ENCODE measurements at places on chromosomes 7 and 10. TPM values are rescaled to one million over a fixed set of nuclear protein-coding genes. Genes with fewer than 3 reads are reported as not detected.

Gene GPRIN2
- not detected for total RNA-seq

Gene CYP2C19
- total RNA-seq, result not detected

Gene RNF32
- 0.14 TPM for total RNA-seq

Gene SEMA3A
- total RNA-seq, result 18.4 TPM

Gene HABP2
- not detected for total RNA-seq

Gene FGFBP3
- total RNA-seq, result 0.29 TPM

Gene NOS3
- 4.6 TPM for total RNA-seq

Gene THNSL1
- total RNA-seq, result 1.9 TPM

Gene MYO1G
- total RNA-seq, result 0.14 TPM

Gene ARHGEF35
- total RNA-seq, result 1.1 TPM

Gene RELN
- 0.14 TPM for total RNA-seq

Gene HOXA13
- total RNA-seq, result 6.8 TPM

Gene ATG9B
- total RNA-seq, result not detected

Gene NRG3
- total RNA-seq, result under 0.01 TPM

Gene FAM25G
- not detected for total RNA-seq

Gene CCDC3
- under 0.01 TPM for total RNA-seq

Gene SFRP5
- total RNA-seq, result not detected

Gene MAGI2
- total RNA-seq, result 30.6 TPM

Gene NKX1-2
- total RNA-seq, result not detected

Gene MYL10
- total RNA-seq, result not detected

Gene GRID1
- total RNA-seq, result 0.29 TPM

Gene ZNF92
- 10.0 TPM for total RNA-seq

Gene SUN3
- total RNA-seq, result not detected

Gene ZNF467
- 0.72 TPM for total RNA-seq

Gene SPDYE9
- not detected for total RNA-seq

Gene ALOX5
- total RNA-seq, result not detected

Gene STEAP1
- 56.8 TPM for total RNA-seq

Gene ADIRF
- total RNA-seq, result 1.0 TPM

Gene SPDYE6
- total RNA-seq, result not detected

Gene SKIDA1
- under 0.01 TPM for total RNA-seq

Gene INSYN2A
- under 0.01 TPM for total RNA-seq

Gene CSTF2T
- 19.6 TPM for total RNA-seq

Gene GSTO1
- total RNA-seq, result 299 TPM

Gene CNNM1
- 1.6 TPM for total RNA-seq

Gene IPMK
- total RNA-seq, result 2.8 TPM

Gene MYPN
- total RNA-seq, result 1.3 TPM

Gene SDK1
- 1.1 TPM for total RNA-seq

Gene DENND11
- 4.2 TPM for total RNA-seq

Gene TMEM184A
- total RNA-seq, result 0.44 TPM

Gene H2BK1
- not detected for total RNA-seq

Gene SPDYE8
- total RNA-seq, result not detected

Gene EBLN1
- not detected for total RNA-seq

Gene ASIC3
- not detected for total RNA-seq

Gene TUBB8
- not detected for total RNA-seq

Gene OPN4
- total RNA-seq, result not detected
